ENCODE measurements at places on chromosomes 12 and 14.

GRCh38 chr14:91402348-91402747 is 15.3 kb downstream of the CCDC88C start:
- DNase-seq, result no peak

DNA sequence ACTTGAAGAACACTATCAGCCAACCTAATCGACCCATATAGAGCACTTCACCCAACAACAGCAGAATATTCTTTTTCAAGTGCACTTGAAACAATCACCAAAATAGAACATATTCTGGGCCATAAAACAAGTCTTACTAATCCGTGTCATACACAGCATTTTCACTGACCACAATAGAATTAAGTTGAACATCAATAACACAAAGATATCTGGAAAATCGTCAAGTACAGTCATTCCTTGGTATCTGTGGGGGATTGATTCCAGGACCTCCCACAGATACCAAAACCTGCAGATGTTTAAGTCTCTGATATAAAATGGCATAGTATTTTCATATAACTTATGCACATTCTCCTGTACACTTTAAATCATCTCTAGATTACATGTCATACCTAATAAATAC is 295.7 kb downstream of the BCL11B start:
- no peak for DNase-seq

GRCh38 chr12:6951551-6952120 is 480 bp downstream of the PTPN6 start:
- no peak for DNase-seq

DNA sequence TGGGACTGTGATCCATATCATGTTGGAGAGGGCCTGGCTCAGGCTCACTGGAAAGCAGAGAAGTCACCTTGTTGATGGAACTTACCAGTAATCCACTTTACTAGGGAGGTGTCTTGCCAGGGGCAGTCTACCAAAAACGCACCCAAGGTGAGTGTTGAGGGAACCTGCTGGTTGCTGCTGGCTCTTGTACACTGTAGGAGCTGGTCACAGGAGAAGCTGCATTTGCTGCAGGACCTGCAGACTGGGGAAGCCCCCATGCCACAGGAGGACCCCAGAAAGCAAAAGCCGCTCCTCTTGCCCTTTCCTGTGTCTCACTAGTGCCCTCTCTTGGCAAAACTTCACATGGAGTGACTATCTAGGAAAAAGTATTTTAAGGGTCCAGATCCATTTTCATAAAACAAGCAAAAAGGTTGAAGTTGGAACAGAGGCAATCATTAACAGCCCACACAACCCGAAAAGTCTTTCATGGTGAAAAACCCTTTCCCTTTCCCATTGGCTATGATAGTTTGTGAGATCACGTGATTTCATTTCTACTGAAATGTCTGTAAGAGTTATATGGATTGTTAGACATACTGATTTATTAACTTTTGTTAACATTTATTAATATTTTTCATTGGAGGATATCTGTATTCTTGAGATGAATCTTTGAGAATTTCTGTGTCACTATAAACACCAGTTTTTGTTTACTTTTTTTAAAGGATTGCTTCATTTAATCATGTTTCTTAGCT is 59.2 kb downstream of the RASSF8 start:
- peak; percentile 66 for DNase-seq

GRCh38 chr14:28608851-28609828 is 157.4 kb upstream of the FOXG1 start:
- DNase-seq, result peak; percentile 65

DNA sequence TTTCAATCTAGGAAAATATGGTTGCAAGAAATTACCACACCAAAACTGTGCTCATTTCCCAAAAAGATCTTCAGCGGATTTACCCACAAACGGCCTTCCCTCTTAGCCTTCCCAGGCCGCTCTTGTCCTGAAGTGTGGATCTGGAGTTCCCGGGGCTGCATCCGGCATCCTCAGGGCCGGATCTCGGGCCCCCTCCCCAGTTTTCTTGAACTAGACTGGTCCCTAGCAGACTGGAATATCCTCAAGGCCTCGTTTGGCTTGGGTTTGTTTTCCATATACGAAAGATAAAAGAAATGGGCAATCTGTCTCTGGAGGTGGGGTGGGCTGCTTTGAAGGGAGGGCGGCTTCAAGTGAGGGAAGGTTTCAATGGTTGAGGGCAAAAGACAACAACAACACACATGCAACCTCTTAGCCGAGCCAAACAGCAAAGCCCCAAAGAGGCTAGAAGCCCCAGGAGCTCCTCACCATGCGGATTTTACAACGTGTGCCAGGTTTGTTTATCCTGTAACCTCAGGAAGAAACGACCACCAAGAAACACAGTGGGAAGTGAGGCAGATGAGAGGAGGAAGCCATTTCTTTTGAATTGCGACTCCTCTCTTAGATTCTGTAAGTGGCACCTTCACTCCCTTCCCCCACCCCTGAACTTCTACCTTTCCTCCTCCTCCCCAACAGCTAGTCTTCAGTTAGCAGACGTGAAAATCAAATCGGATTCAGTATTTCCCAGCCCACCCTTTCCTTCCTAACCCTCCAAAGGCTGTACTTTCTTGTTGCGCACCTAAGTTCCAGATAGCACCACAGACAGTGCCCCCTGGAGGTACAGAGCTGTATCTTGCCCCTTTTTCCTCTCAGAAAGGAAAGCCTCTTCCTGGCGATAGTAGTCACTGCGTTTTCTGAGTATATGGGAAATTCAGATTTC is 2.6 kb downstream of the MYF6 start:
- no peak for DNase-seq

DNA sequence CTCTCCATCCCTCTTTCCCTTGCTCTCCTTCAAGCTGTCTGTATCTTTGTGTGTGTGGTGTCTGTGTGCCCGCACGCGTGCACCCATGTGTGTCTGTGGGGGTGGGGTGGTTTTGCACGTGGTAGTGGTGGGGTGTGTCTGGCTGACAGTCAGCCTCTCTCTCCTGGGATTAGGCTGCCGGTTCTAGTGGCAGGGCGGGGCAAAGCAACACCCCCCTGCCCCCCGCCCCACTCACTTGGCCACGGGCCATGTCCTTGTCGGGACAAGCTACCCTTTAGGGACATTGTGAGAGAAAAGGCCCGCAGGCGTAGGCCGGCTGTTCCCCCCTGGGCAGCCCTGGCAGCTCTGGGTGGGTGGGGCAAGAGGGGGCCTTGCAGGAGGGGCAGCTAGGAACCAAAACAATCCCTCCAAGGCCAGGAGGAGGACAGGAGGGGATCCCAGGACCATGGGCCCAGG is 182.6 kb downstream of the ALG10 start:
- peak; percentile 21 for DNase-seq

GRCh38 chr12:116524311-116524710 is 34.9 kb upstream of the MAP1LC3B2 start:
- no peak for DNase-seq

DNA sequence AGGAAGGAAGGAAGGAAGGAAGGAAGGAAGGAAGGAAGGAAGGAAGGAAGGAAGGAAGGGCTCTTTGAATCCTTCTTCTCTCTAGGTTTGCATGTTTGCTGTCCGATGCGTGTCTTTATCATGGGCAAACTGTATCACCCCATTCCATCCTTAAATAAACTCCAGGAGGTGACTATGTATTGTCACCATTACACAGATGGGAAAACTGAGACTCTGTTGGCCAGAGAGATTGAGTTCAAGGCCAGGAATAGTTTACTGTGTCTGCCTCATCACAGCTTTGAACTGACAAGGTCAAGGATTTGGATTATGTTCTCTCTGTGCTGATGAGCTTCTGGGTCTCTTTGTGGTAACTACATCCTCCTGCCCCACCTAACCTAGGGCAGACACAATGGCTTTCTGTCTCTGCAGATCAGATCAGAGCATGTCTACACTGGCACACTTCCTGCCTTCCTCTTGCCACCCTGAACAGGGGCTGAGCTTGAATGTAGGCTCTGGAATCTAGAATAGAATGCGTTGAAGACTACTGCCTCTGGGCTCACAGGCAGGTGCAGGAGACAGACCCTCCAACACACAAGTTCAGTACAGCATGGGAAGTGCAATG is 78.9 kb upstream of the MAP1LC3B2 start:
- peak; percentile 57 for DNase-seq

GRCh38 chr12:100337299-100337698 is 19.6 kb upstream of the SLC17A8 start:
- no peak for DNase-seq

GRCh38 chr14:57979376-57980048 is 113.6 kb upstream of the SLC35F4 start:
- no peak for DNase-seq

DNA sequence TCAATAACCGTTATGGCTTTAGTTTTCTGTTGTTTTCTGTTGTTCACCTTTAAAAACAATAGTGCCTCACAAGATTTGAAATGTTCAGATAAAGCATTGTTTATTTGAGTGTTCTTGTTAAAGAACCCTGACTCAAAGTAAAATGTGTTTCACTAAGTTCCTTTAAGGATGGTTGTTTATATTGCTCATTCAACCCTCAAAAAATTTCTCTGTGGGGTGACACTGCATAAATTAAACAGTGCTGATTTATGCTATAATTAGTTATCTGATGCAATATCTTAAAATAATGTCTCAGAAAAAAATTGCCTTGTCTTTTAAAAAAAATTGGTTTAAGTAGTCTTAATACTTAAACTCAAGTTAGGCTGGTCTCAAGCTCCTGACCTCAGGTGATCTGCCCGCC is 775.1 kb downstream of the FLRT2 start:
- DNase-seq, result no peak

DNA sequence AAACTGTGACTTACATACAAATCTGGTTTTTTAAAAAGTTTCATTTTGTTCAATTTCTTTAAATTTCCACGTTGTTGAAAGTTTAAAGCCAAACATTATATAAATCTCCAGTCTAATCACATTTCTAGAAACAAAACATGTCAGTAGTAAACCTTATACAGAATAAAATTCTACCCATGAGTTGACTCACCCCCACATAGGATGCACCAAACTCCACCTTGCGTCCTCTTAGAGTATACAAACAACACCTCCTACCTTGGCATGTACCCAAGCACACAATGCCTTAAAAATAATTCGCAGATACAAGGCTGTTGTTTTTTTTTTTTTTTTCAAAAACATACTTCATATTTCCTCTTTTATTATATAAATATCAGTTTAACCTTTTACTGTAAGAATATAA is 3.3 kb downstream of the FBXL14 start:
- DNase-seq, result peak; percentile 73

GRCh38 chr12:30976206-30976605 is 49.7 kb downstream of the TSPAN11 start:
- no peak for DNase-seq

GRCh38 chr12:52581066-52581465 is 7.4 kb upstream of the KRT74 start:
- no peak for DNase-seq

GRCh38 chr12:130625201-130625600 is 90.9 kb downstream of the RIMBP2 start:
- DNase-seq, result no peak

DNA sequence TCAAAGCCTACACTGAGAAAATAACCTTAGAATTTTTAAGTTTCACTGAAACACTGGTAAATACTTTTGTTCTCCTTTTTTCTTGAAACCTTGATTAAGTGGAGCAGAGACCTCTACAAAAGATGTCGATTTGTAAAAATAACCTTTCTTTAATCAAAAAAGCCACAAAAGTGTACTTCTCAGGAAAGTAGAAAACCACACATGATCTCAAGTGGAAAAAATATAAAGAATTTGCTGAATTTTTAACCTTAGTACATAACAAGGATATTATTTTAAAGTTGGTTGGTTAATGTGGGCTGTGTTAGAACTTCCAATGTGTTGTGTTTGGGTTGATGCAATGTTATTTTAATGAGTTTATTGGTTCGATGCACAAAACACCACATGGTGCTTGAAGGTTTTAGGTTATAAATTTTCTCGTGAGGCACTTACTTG is 8.6 kb downstream of the LGR5 start:
- no peak for DNase-seq

DNA sequence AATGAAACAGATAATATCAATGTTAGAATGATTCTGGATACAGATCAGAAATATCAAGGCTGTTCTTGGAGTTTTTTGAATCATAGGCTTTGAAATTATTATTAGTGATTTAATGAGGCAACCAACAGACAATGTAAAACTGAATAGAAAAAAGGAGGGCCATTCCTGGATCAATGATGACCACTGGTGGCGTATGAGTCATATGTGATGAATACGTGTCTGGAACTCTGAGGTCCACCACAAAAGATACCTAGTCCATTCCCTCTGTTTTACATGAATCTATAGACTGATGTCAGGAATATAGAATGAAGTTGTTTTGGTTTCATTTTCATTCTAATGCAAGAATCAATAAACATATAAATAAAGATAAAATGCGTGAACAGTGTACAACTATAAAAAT is 78.3 kb upstream of the RTL1 start:
- DNase-seq, result no peak

- no peak for DNase-seq
These were observed 70.9 kb downstream of the PRKCH start for GRCh38 chr14:61392297-61392696.

- DNase-seq, result no peak
These were observed 211.6 kb downstream of the SLC6A15 start for GRCh38 chr12:84701041-84701440.

GRCh38 chr12:97637770-97638169 is 175.2 kb downstream of the RMST start:
- no peak for DNase-seq

DNA sequence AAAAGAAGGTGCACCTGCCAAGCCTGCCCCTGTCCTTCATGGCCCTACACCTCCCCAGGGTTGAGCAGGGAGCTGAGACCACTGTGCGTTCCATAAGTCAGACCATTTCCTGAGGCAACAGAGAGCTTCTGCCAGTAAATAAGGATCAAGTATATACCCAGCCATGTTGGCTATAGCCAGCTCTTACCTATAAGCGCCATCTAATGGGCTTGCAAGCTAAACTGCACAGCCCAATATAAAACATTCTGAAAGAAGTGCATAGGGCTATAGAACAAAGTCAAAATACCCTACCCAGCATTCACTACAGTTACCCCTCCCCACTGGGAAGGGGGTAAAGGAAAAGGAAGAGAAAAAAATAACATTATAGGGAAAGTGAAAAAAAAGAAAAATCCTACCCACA is 59.3 kb upstream of the SCAF11 start:
- DNase-seq, result no peak

GRCh38 chr12:77070382-77070781 is 5.0 kb upstream of the E2F7 start:
- DNase-seq, result peak; percentile 56

DNA sequence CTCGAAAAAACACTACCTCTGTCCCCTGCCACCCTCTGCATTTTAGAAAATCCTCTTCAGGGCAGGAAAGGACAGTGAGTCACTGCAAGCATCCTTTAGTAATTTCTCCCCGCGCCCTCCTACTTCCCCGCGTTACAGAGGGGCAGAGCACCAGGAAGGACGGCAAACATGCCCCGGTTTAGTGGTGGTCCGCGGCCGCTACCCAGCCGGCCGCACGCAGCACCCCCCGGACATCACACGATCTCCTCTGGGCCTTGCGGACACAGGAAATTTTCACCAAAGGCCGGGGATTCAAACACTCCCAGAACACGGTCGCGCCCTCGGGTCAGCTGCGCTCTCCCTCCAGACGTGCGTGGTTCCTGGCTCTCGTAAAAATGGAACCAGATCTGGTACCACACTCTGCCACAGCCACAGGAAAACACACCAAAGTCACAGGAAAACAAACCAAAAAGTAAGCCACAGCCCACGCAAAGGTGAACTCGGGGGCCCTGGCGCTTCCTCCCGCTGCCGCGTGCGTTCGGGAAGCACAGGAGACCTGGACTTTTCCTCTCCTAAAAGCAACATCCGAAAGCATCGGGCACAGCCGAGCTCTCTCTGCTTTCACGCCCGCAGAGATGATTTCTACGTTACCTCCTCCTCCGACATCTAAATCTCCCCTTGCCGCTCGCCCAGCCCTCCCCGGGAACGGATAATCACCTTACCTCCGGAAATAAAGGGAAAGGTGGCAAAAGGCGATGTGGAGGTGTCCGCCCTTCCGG is 839 bp downstream of the SLC38A1 start:
- peak; percentile 81 for DNase-seq

GRCh38 chr14:63472986-63473788 is 70.0 kb downstream of the PPP2R5E start:
- no peak for DNase-seq

Measured in activated CD4-positive, alpha-beta T cell treated with anti-CD3 and anti-CD28 coated beads, Interleukin-2, amount 10 ng/mL, durations not matched to agents 24 days and 14 days (primary cell).